Activated CD8-positive, alpha-beta T cell treated with anti-CD3 and anti-CD28 coated beads, Interleukin-2, amount 10 ng/mL, durations not matched to agents 7 days and 5 days (primary cell): ENCODE measurements at places on chromosomes 11 and 22.
A peak's percentile ranks its signal among the peaks of the same experiment; 100 is the strongest.

DNA sequence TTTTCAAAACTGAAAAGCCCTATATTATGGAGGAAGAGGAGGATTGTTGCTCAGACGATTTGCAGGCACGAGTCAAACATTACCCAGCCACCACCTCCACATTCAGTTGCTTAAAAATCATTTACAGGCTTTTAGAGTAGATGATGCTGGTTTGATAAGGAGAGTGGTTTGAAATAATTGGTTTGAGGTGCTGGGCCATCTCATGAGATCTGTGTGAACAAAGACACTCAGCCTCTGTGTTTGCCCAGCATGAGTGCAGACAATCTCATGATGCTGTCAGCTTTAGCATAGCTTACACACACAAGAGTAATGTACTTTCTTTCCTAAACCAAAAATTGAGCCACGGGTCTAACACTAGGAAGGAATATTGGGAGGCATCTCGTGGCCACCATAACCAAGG lies 4.3 kb downstream of the SLC43A3 start:
- no peak for DNase-seq

DNA sequence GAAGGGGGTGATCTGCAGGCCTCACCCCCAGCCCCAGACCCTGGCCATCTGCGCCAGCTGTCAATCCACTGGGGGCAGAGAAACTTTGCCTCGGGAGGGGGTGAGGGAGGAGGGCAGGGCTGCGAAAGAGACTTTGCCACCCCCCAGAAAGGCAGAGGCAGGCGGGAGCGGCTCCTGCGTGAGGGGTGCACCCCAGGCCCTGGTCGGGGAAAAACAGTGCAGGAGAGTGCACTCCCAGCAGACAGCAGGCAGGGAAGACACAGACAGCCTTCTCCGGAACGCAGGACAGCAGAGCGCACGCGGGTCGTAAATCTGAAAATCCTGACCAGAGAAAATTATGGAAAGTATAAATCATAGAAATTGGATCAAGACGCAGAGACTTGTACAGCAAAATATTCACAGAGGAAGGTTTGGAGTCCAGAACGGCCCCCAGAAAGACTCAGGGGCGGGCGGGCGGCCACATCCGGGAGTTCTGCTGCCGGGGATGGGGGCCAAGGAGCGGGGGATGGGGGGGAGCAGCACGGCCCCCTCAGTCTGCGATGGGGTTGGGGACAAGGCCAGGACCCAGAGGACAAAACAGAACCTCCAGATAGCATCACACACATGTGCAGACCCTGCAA lies 8.0 kb upstream of the MRPL23 start:
- DNase-seq, result peak; percentile 62

DNA sequence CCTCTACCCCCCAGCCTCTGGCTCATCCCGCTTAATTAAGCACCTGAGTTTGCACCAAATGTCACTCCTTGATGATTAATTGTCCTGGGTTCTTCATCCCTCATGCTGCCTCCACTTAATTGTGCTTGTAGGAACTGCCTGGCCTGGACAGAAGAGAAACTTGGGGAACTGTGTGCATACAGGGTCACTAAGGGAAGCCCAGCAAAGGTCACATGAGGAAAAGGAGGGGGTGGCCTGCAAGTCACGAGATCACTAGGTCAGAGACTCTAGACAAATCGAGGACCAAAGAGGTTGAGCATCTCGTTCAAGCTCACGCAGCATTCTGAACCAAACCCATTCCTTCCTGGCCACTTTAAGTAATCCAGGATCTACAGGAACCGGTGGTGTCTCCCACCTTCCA lies 75.8 kb downstream of the PDE2A start:
- no peak for DNase-seq

- no peak for DNase-seq
Observed at GRCh38 chr22:48103126-48103875, 1340.9 kb downstream of the TBC1D22A start.

DNA sequence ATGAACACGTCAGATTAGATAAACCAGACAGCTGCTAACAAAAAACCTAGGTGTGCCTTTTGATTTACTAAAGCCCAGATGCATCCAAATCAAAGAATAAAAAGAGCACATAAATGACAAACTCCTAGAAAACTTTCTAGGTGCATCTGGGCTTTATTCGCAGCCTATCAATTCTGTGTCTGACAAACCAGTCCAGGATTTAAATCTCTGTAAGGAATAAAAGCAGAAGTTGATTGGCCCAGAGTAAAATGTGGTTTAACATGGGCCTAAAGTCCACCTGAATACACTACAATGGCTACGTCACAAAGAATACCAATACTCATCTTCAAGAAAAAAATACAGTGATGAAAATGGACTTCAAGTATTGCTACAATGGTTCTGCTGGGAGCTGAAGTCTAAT lies 66.8 kb downstream of the SOX6 start:
- no peak for DNase-seq

DNA sequence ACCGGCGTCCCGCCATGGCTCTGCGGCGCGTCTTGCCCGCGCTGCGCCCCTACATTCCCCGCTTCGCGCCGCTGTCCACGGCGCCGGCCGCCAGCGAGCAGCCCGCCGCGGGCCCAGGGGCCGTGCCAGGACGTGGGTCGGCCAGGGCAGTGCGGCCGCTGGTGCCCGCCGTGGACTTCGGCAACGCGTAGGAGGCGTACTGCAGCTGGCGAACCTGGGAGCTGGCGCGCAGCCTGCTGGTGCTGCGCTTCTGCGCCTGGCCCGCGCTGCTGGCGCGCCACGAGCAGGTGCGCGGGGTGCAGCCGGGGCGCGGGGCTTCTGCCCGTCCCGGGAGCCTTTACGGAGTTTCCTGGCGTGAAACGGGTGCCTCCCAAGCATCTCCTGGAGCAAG lies 20.1 kb downstream of the DGCR6L start:
- DNase-seq, result no peak

DNA sequence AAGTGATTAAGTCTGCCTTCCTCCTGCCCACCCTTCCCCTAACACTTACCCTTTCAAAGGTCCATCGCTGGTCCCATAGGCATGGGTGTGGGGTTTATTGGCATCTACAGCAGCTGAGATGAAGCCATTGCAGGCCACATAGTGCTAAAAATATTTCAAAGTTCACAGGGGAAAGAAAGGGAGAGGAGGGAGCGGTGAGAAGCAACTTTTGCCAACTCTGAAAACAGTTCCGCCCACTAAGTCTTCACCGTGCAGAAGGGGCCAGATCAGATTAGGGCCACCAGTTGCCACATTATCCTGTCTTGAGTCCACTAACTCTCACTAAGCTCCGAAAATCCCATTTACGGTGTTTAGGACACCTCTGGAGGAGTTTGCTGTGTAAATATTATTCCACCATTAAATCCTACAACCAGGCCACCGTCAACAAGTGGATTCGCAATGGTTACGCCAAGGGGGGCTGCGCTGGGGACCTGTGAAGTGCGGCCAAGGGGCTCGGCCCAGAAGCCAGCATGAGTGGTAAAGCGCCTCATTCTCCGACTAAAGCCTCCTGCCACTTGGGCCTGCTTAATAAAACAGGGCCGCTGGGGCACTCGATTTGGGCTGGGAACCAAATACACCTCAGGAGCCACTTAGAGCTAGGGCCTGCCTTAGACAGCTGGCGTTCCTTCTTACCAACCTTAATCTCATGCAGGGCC lies 534.9 kb downstream of the MIAT start:
- no peak for DNase-seq

GRCh38 chr11:105148241-105148640 lies 8.7 kb upstream of the CARD18 start:
- DNase-seq, result no peak

GRCh38 chr11:118908901-118909618 lies 16.7 kb downstream of the BCL9L start:
- DNase-seq, result no peak

- DNase-seq, result no peak
Observed at GRCh38 chr22:49152939-49153770, 674.5 kb downstream of the BRD1 start.

GRCh38 chr22:17331690-17332089 lies 37.6 kb upstream of the CECR2 start:
- DNase-seq, result no peak

DNA sequence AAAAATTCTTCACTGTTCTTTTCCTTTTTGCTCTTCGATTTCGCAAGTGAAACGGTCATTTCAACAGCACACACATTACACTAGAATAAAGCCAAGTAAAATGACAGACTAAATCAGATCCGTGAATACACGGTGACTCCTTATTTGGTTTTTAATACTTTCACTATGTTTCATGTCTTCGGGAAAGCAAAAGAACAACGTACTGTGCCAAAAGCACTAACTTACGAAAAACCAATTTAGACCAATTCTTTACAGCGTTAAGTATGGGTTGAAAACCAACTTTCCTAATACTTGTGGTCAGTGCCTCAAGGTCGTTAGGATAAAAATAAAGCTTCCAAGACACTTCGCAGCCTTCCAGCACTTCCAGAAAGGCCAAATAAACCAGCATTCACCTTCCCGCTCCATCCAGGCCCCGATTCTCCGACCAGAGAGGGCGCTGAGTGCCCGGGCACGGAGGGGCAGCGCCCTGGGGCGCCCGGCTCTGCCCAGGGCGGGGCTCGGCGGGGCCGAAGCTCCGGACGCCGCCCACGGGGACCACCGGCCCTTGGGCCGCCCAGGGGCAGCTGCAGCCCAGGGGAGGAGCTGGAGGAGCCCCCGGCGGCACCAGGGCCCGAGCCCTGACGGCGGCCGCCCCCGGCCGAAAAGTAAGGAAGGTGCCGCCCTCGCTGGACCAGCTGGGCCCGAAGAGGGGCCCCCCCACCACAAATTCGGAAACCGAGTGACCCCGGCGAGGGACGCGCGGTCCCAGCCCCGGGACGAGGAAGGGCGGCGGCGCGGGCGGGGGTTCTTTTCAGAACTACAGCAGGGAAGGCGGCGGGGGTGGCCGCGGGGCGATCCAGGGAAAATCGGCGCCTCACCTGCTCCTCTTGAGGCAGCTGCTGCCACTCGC lies 499 bp downstream of the ATL3 start:
- peak; percentile 39 for DNase-seq

GRCh38 chr11:17932472-17932871 lies 80.4 kb downstream of the SERGEF start:
- no peak for DNase-seq

- DNase-seq, result no peak
Observed at GRCh38 chr11:14454861-14455632, 44.6 kb downstream of the COPB1 start.

- DNase-seq, result peak; percentile 31
Observed at GRCh38 chr11:68974421-68975194, 6.2 kb downstream of the MRGPRD start.

GRCh38 chr22:26941896-26942636 lies 284.7 kb downstream of the MIAT start:
- no peak for DNase-seq

DNA sequence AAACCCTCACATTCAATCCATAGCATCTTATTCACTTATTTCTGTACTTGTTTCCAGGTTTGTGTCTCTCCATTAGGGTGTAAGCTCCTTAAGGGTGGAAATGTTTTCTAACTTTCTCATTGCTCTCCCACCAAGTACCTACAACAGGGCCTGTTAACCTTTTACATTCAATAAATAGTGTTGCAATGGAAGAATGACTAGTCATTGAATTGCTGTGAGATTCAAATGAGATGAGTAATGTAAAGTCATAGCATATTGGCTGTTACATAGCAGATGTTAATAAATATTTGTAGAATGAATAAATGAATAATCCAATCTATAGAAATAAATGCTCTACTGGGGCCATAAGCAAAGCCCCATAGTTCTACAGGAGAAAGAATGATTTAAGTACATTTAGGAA lies 75.4 kb upstream of the DDI1 start:
- no peak for DNase-seq

- no peak for DNase-seq
Observed at GRCh38 chr11:68215087-68215445, 2.0 kb upstream of the KMT5B start.

DNA sequence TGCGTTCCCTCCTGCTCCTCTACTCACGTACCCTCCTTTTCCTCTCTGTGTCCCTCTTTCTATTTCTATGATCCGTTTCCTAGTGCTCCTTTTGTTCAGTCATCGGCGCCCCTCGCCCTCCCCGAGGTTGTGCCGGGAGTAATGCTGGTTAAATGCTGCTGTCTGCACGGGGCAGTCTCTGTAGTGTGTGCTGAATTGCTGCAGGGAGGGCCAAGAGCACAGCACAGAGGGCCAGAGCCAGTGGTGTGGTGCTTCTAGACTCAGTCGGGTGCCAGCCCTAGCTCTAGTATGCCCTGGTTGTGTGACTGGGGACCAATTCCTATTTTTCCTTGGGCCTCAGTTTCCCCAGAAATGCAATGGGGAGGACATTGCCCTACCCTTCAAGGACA lies 98.3 kb downstream of the PKNOX2 start:
- no peak for DNase-seq

DNA sequence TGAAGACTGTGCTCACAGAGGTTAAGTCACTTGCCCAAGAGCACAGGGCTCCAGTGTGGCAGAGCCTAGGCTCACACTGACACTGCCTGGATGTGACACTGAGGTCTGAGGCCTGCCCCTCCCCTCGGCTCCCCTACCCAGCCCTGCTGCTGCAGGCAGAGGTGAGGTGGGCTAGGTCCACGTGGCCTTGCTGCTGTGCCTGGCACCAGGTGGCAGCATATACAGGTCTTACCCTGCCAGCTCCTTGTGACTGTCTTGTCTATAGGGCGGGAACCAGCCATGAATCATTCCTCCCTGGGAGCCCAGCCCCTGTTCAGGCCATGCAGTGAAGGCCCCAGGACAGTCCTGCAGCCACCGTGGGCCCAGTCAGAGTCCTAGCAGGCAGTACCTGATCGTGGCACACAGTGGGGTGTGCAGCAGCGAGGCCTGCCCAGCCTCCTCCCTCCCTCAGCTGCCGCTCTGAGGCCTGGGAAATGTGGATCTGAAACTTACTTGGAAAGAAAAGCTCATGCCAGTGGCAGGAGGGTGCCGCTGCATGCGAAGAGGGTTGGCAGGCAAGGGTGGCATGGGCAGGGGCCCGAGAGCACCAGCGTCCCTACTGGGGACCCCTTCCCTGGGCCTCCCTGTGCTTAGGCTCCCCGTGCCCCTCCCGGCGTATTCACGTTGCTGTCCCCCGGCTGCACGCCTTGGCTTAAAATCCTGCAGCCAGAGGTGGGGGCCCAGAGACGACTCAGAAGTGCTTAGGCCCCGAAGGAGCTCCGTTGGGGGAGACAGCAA lies 1.2 kb upstream of the CERK start:
- peak; percentile 52 for DNase-seq

GRCh38 chr11:117319214-117319840 lies 3.3 kb upstream of the BACE1 start:
- no peak for DNase-seq

- DNase-seq, result no peak
Observed at GRCh38 chr22:31938296-31938695, 6.0 kb upstream of the YWHAH start.

DNA sequence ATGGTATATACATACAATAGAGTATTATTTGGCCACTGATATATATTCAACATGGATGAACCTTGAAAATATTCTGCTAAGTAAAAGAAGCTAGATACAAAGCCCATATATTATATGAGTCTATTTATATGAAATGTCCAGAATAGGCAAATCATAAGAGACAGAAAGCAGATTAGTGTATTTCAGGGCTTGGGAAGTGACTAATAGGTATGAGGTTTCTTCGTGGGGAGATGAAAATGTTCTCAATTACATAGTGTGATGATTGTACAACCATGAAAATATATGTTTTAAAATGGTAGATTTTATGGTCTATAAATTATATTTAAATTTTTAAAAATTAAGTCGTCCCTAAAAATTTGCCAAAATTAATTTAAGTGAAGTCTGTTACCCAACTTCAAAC lies 92.2 kb downstream of the STK33 start:
- no peak for DNase-seq

GRCh38 chr22:19523240-19524169 lies 705 bp downstream of the CLDN5 start:
- DNase-seq, result no peak

- no peak for DNase-seq
Observed at GRCh38 chr11:126930091-126930841, 70.3 kb downstream of the KIRREL3 start.

- no peak for DNase-seq
Observed at GRCh38 chr11:11468954-11469353, 115.9 kb upstream of the CSNK2A3 start.
